Cardiac fibroblast (primary cell): ENCODE measurements at places on chromosomes 7 and 10.
A peak's percentile ranks its signal among the peaks of the same experiment; 100 is the strongest.

DNA sequence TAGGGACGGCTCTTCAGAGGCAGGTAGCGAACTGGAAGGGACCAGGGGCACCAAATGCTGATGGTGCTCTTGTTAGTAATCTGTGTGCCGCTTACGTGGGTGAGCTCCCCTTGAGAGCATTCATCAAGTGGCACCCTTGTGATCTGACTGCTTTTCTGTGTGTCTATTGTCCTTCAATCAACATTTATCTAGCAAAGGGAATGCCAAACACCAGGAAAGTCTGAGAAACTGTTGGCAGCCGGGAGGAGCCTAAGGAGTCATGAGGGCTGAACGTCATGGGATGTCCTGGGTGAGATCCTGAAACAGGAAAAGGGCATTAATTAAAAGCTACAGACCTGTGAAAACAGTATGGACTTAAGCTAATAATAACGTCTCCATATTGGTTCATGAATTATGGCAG lies 733.1 kb downstream of the TYW1 start:
- no peak for DNase-seq

GRCh38 chr10:33391611-33392465 lies 57.4 kb upstream of the NRP1 start:
- no peak for DNase-seq

- DNase-seq, result no peak
Observed at GRCh38 chr7:69898189-69898588, 299.9 kb downstream of the AUTS2 start.

GRCh38 chr7:117362294-117362888 lies 39.5 kb upstream of the WNT2 start:
- DNase-seq, result no peak

DNA sequence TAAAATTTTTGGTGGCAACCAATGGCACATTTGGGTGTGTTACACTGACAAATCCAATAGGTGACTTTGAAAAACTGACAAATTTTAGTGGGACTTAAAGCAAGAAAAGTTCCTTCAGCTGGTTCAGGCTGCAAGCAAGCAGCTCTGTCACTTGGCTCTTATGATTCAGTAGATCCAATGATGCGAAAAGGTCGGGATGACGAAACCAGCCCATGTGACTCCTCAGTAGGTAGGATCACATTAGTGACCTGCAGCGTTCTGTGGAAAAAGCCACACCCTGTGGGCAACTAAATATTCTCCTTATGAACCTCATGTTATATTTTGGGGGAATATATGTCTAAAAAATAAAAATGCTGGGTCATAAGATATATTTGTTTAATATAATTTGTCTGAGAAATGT lies 13.3 kb upstream of the TSGA13 start:
- no peak for DNase-seq

- DNase-seq, result no peak
Observed at GRCh38 chr10:102919992-102920739, 2.1 kb downstream of the CNNM2 start.

GRCh38 chr7:87628780-87629569 lies 777 bp downstream of the RUNDC3B start:
- peak; percentile 3 for DNase-seq

DNA sequence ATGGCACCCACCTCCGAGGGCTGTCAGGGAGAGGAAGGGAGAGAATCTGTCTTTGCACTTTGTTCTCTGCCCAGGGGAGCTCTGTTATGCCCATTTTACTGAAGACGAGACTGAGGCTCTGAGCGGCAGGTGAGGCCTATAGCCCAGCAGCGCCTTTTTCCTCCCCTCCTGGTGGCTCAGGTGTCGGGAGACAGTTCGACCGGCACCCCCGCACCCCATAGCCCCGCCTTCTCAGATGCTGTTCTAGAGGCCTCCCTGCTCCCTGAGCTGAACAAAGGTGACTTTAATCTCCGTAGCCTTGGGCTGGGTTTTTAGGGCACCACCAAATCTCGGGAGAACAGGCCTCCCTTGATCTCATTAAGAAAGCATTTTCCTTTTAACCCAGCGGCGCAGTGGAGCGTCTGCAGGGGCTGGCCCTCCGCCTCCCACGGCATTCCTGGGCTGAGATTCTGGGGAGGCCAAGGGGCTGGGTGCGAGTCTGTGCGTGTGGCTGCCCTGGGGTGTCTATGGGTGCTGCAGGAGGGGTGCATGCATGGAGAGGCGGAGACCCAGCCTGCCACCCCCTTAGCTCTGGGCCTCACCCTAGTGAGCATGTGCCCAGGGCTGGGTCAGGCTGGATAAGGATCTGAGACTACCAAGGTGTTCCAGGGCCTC lies 3.3 kb downstream of the LFNG start:
- peak; percentile 68 for DNase-seq

- DNase-seq, result no peak
Observed at GRCh38 chr7:85290269-85290668, 103.4 kb upstream of the SEMA3D start.

DNA sequence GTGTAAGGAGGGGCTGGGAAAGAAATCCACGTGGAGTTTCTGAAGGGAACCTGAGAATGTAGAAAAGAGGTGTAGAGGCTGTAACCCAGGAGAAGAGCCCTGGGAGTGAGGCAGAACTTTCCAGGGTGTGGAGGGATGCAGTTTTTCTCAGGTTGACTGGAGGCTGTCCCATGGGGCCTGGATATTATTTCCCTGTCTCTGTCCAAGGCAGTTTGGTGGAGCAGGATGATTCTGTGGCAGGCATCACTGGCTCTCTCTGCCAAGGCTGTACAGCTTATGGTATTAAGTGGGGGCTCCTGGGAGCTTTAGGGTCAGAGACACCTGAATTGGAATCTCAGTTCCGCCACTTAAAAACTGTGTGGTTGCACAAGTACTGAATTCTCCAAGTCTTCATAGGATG lies 81.6 kb downstream of the CHN2 start:
- no peak for DNase-seq
